ENCODE measurements at places on chromosomes 16 and 17.

GRCh38 chr17:4040784-4041183 lies 76.5 kb upstream of the ATP2A3 start:
- no peak for DNase-seq

DNA sequence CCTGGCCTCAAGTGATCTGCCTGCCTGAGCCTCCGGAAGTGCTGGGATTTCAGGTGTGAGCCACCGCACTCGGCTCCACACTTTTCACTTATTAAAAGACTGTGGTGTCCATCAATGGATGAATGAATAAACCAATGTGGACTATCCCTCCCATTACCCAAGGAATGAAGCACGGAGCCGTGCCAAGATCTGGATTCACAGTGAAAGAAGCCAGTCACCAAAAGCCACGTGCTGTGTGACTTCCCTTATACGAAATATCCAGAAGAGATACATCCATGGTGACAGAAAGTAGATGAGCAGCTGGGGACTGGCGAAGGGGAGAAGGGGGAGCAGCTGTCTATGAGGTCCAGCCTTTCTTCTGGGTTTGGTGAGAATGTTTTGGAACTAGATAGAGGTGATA lies 48.2 kb upstream of the STH start:
- no peak for DNase-seq

GRCh38 chr16:67814567-67814966 lies 7.9 kb downstream of the TSNAXIP1 start:
- no peak for DNase-seq

- no peak for DNase-seq
These were observed 10.8 kb downstream of the ARSG start for GRCh38 chr17:68302066-68302564.

- DNase-seq, result peak; percentile 10
These were observed 13.6 kb downstream of the MAP3K3 start for GRCh38 chr17:63635787-63636186.

- no peak for DNase-seq
These were observed 46.3 kb downstream of the METRNL start for GRCh38 chr17:83125515-83126274.

- DNase-seq, result no peak
These were observed 15.8 kb downstream of the TMC6 start for GRCh38 chr17:78112518-78113471.

GRCh38 chr17:3447625-3448024 lies 14.0 kb upstream of the OR1E2 start:
- no peak for DNase-seq

- DNase-seq, result no peak
These were observed 57.8 kb downstream of the MYH10 start for GRCh38 chr17:8572764-8573163.

GRCh38 chr16:24541233-24541933 lies 2.0 kb downstream of the RBBP6 start:
- no peak for DNase-seq

- DNase-seq, result no peak
These were observed 18.2 kb downstream of the GALNS start for GRCh38 chr16:88838566-88838965.

DNA sequence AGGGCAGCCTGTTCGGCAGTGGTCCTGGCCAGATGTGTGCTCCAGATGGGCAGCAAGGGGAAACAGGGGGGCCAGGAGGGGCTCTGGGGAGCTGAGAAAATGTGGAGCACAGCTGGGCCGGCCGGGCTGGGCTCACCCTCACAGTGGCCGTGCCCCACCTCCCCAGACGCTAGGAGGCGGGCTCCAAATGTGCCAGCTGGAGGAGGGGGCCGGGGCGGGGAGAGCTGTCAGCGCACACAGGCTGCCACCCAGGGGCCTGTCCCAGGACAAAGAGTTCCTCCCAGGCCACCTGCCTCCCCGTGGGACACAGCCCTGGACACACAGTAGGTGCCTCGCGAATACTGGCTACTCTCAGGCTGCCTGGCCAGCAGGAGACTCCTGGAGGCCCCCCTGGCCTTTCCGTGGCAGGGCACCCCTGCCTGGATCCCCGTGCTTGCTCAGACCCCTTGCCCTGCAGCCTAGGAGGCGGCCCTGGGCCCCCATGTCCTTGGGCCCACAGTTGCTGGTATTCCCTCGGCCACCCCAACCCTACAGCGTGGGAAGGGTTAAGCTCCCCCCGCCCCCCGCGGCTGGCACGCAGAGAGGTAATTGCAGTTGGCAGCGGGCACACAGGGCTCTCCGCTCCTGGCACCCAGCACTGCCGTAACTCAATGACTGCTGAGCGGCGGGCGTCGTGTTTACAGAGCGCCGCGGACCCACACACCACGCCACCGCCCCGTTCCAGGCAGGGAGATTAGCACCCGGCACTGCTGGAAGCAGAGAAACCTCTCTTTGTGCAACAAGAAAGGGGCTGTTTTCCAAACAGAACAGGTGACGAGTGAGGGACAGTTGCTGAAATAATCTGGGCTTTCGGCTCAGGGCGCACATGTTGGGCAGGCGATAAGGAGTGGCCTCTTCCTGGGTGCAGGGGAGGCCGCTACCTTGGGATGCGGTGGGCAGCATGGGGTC lies 32.2 kb downstream of the BAHCC1 start:
- peak; percentile 83 for DNase-seq

GRCh38 chr16:47886631-47887415 lies 269.0 kb downstream of the ABCC12 start:
- no peak for DNase-seq

DNA sequence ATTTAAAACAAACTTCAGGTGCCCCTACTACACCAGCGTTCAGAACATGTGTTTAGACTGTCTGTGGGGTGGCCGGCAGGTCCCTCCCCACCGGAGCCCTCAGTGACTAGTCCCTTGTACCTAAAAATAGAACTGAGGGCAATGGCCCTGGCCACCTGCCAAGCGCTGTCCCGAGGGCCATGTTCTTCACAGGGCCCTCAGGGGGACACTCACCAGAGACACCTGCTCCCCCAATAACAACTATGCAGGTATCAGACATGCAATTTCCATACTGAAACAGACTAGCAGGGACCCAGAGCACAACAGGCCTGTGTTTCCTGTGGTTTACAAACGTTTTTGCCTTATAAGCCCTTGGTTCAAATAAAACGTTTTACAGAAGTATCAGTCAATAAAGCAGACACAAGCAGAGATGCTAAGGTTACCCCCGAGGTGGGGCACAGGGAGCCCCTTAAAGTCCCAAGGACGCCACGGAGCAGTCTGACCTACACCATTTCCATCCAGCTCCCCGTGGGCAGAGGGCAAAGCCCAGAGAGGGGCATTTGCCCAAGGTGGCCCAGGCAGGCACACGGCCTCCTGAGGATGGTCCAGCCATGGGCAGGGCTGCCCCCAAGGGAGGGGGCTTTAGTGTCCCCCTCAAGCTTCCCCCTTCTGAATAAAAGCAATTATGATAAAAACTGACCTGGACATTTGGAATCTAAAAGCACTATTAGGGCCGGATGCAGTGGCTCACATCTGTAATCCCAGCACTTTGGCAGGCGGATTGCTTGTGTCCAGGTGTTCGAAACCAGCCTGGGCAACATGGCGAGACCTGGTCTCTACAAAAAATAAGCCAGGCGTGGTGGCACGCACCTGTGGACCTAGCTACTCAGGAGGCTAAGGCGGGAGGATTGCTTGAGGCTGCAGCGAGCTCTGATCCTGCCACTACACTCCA lies 896 bp upstream of the MYLK3 start:
- DNase-seq, result no peak

- peak; percentile 17 for DNase-seq
These were observed 7.3 kb downstream of the ABI3 start for GRCh38 chr17:49217651-49218413.

- no peak for DNase-seq
These were observed 78.3 kb downstream of the RMI2 start for GRCh38 chr16:11423315-11424117.

- DNase-seq, result peak; percentile 39
These were observed 1.3 kb downstream of the C17orf58 start for GRCh38 chr17:67994817-67995569.

- DNase-seq, result no peak
These were observed 20.5 kb downstream of the EMC8 start for GRCh38 chr16:85778873-85779272.

DNA sequence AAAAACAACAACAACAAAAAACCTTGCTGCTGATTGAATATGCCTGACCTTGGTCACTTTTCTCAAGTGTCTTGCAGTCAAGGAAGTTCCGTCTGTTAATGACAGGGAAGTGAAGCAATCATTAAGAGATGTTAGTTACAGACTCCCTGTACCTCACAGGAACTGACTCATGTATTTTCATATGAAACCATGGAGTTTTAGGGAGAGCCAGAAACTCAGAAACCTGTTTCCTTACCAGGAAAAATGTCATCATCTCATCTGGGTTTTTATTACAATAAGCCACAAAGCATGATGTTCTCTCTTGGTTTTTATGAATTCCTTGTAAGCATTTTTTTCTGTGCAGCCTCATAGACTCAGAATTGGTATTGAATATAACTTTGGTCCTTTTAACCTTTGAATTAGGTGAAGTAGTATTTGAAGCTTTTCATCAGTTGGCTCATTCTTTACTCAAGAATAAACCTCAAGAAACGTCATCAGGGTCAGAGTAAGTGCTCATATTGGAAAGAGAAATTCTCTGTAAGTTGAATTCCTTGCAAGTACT lies 10.3 kb downstream of the LYRM1 start:
- DNase-seq, result no peak

GRCh38 chr17:73291260-73291801 lies 20.5 kb downstream of the CDC42EP4 start:
- no peak for DNase-seq

- DNase-seq, result no peak
These were observed 16.7 kb downstream of the RFWD3 start for GRCh38 chr16:74649839-74650504.

GRCh38 chr17:50855708-50856330 lies 10.3 kb downstream of the TOB1 start:
- no peak for DNase-seq

GRCh38 chr16:14109077-14109775 lies 38.1 kb downstream of the MRTFB start:
- DNase-seq, result no peak

- DNase-seq, result no peak
These were observed 20.4 kb upstream of the HOXB13 start for GRCh38 chr17:48748718-48749566.

- no peak for DNase-seq
These were observed 203.9 kb upstream of the HS3ST4 start for GRCh38 chr16:25487888-25488287.

- DNase-seq, result no peak
These were observed 205.6 kb downstream of the IRF8 start for GRCh38 chr16:86104537-86105048.

DNA sequence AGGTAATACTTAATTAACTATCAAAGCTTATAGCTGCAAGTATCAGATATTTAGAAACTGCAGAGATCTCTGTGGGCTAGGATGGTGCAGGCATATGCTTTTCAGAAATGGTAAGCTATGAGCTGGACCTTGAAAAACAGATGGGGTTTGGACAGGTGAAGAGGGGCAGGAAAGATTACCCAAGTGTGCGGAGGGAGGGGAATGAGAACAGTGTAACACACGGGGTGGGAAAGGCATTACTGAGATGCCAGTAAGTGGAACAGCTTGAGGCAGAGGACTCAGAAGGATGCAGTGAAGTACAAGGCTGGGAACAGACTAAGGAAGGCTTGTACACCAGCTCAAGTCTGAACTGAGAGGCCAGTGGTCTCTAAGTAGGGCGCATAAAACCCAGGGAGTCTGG lies 22.1 kb upstream of the EVPL start:
- DNase-seq, result no peak

DNA sequence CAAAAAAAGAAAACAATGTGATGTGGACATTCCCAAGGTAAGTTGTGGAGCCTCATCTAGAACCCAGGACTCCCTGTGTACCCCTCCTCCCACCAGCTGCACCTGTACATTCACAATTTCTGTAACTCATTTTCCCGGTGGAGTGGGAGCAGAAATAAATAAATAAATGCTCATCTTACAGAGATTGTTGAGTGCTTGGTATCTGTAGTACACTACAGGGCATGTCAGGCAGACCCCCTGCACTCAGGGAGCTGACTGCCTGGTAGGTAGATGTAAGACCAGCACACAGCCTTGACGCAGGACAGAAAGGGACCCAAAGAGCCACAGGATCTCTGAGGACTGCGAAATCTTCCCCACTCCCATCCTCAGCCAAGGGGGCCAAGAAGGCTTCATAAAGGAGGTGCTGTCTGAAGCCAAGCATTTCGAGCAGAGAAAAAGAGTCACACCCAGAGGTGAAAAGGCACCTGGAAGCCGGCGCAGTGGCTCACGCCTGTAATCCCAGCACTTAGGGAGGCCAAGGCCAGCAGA lies 6.5 kb downstream of the EIF1 start:
- DNase-seq, result no peak

- no peak for DNase-seq
These were observed 21.4 kb downstream of the ZC3H18 start for GRCh38 chr16:88591577-88592021.

DNA sequence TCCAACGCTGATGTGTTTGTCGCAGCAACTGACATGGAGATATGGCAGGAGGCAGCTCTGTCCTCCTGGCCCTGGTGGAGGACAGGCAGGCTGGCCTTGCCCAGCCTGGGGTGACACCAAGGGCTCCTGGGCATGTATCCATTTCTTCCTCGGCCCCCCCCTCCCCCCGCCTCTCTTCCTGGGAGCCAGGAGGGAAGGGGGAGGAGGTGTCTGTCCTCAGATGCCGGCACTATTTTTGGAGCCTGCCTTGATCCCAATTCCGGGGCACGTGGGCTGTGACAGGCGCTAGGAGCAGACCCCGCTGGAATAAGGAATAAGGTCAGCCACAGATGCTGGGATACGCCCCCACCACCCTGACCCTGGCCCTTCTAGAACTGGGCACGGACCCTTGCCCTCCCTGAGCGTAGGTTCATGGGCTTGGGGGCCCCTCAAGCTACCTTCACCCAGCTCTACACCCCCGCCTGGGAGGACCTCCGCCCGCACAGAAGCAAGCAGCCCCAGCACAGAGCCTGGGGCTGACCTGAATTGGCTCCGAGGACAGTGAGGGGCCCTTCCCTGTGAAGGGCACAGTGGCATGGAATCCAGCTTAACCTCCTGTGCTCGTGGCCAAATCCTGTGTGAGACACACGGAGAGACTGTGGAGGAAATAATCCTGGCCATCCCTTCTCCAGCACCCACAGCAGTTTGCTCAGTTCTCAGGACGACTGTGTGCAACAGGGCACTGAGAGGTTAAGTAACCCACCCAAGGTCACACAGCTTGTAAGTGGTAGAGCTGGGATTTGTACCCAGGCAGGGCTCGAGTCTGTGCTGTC lies 24.1 kb downstream of the SEC14L5 start:
- DNase-seq, result no peak

GRCh38 chr17:45346216-45347015 lies 29.6 kb upstream of the MAP3K14 start:
- DNase-seq, result peak; percentile 13

DNA sequence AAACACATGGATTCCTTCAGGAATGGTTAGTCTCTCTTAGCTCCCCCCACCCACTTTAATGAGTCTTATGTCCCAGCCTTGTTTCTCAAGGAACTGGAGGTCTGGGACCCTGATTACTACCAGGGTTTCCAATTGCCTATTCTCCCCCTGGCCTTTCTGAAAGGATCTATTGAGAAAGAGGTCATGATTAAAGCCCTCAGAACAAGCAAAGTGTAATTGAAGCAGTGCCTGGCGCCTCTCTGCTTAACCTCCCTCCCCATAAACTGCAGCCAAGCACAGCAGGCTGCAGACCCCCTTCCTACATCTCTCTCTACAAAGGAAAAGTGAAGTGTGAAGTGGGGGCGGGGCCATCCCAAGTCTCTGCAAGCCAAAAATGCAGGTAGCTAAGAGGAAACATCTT lies 159.7 kb upstream of the CDH11 start:
- no peak for DNase-seq

All from hippocampal formation (tissue), 2 donors.